ENCODE measurements at places on chromosomes 5 and 9. TPM values are rescaled to one million over a fixed set of nuclear protein-coding genes. Genes with fewer than 3 reads are reported as not detected.

DDX46 gene
- total RNA-seq, result 71.4 TPM

DNA sequence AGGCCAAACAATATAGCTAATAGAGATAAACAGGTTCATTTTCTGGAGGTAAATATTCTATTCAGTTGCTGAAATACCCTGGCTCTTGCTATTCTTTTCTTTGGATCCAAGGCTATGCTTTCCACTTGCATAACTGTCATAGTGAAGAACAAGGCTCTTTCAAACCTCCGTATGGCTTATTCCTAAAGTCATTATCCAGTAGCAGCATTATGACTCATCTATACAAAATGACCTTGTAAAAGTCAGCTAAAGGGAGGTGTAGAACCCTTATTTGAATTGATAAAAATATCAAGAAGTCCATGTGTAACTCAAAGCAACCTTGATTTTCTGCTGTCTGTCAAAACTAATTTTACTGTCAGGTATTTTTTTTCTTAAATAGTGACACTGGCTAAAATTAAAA, 447.8 kb downstream of the PLK2 start:
- no peaks in the 10 kb centered on the region for H3K36me3 ChIP-seq
- no peak for DNase-seq
- H3K4me3 ChIP-seq, result no peak overlapping the region
- no peaks in the 10 kb centered on the region for H3K27me3 ChIP-seq
- H3K27ac ChIP-seq, result no peak overlapping the region

- no peak overlapping the region for H3K27ac ChIP-seq
- no peak overlapping the region for H3K4me3 ChIP-seq
- no peak for DNase-seq
- no peaks in the 10 kb centered on the region for H3K36me3 ChIP-seq
These were observed 70.3 kb downstream of the VAV2 start for GRCh38 chr9:133921866-133922265.

- H3K36me3 ChIP-seq, result no peaks in the 10 kb centered on the region
- no peaks in the 10 kb centered on the region for H3K4me1 ChIP-seq
- H3K4me3 ChIP-seq, result no peak overlapping the region
- H3K27ac ChIP-seq, result no peak overlapping the region
- H3K27me3 ChIP-seq, result no peaks in the 10 kb centered on the region
These were observed 802.4 kb upstream of the ACO1 start for GRCh38 chr9:31582071-31582470.

Data from natural killer cell treated with Interleukin-12 subunit alpha and Interleukin-12 subunit beta and Interleukin-15 and Interleukin-18, amount 100 ng/mL, for 72 hours (primary cell).